ENCODE measurements at places on chromosomes 16 and 17.

DNA sequence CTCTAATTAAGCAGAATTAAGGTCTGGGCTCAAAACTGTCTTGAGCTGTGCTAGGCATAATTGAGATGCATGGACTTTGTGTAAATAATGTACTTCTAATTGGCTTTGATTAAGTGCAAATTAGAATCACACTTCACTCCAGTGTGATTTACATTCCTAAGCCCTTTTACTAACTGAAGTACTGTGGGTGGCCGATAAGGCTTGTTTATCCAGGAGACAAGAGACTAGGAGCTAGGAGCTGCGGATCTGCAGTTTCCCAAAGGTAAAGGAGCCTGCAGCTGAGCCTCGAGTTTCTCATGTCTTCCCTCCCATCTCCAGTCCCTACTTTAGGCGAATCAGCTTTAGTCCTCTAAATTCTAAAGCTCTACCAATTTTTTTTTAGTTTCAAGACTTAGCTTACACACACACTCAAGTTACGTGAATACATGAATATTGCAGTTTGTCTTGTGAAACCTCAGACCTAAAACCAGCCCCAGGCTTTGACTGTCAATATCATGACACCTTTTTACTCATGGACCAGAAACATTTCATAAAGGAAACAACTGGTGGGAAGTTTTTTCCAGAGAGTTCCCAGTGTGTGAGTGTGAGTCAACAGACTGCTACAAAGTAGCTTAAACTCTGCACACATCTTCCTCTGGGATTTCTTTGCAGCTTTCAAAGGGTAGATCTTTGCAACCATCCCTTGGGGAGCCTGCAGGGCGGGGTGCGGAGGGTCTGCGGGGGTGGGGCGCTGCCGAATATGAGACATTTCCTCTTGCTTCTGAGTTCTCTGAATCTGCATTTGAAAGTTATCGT lies 113.9 kb upstream of the TBX2 start:
- DNase-seq = no peak

DNA sequence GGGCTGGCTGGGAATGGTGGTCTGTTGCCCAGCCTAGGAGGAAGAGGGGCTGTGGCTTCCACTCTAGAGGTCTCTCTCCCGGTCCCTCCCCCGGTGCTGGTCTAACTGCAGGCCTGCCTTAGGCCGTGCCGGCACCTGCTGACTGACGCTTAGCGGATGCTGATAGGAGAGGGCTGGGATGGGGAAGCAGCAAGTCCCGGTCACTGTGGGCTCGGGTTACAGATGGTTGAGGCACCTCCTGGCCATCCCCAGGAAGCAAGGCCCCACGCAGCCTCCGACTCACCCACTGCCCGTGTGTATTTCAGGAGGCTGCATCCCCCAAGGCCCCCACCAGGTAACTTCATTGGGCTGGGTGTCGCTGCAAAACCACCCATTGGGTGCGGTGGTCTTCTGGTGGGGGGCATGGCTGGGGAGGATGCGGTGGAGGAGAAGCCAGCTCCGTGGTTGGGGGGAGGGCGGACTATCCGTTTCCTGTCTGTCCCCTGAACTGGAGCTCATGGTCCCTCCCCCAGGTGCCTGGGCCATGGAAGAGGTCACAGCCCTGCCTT lies 278.9 kb downstream of the SEC14L1 start:
- no peak for DNase-seq

DNA sequence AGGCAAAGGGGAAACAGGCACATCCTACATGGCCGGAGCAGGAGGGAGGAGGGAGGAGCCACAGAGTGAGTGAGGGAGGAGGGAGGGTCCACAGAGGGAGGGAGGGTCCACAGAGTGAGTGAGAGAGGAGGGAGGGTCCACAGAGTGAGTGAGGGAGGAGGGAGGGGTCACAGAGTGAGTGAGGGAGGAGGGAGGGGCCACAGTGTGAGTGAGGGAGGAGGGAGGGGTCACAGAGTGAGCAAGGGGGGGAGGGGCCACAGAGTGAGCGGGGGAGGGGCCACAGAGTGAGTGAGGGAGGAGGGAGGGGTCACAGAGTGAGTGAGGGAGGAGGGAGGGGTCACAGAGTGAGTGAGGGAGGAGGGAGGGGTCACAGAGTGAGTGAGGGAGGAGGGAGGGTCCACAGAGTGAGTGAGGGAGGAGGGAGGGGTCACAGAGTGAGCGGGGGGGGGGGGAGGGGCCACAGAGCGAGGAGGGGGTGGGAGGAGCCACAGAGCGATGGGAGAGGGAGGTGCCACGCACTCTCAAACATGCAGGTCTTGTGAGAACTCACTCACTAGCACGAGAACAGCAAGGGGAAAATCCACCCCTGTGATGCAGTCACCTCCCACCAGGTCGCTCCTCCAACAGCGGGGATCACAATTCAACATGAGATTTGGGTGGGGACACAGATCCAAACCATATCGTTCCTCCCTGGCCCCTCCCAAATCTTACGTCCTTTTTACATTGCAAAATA lies 24.3 kb upstream of the CDH15 start:
- no peak for DNase-seq

- DNase-seq = no peak
Observed at GRCh38 chr16:6012716-6013115, 915.1 kb upstream of the EEF2KMT start.

- no peak for DNase-seq
Observed at GRCh38 chr17:77608431-77608830, 350.1 kb upstream of the TNRC6C start.
